Omental fat pad (tissue), 4 donors: ENCODE measurements at places on chromosomes 6 and 20.

DNA sequence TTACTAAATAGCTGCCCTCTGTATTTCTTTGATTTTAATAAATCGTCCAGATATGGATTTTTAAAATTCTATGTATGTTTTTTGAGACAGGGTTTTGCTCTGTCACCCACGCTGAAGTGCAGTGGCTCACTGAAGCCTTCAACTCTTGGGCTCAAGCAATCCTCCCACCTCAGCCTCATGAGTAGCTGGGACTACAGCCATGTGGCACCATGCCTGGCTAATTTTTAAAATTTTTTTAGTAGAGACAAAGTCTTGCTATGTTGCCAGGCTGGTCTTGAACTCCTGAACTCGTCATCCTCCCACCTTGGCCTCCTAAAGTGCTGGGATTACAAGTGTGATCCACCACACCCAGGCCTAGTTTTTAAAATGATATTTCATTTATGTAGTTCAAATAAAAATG is 47.4 kb upstream of the DDR1 start:
- no peak for DNase-seq

GRCh38 chr6:7195339-7196018 is 87.7 kb downstream of the RREB1 start:
- no peak for DNase-seq

GRCh38 chr20:23634985-23635767 is 2.6 kb downstream of the CST3 start:
- no peak for DNase-seq

GRCh38 chr6:170234419-170234818 is 56.5 kb downstream of the DLL1 start:
- DNase-seq: no peak

DNA sequence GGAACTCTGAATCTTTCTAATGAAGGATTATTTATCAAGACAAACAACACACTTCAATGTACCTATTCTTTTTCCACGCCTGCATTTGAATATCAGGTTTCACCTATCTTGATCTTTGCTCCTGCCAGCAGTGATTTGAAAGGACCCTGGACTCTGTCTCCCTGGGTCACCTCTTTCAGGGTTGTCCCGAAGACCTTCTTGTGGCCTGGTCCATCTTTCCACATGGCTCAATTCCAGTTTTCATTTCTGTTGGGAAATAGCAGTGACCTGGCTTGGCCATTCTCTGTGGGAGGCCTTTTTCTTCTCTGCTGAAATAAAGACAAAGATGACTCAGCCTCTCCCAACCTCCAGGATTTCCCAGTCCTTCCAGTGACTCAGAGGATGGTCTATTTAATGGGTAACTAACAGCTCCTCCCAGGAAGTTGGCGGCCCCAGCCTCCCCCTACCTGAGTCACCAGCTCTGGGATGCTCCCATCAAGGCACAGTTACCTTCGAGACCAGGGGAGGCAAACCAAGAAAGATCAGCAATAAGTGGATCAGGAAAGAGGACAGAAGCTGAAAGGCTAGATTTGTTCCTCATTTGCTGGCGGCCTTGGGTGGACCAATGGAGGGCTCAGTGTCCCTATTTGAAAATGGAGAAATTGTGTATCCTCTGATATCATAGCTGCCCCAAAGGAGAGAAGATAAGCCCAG is 120.2 kb upstream of the RNF24 start:
- DNase-seq: peak; percentile 62

- DNase-seq: no peak
These were observed 14.5 kb upstream of the SIRPG start for GRCh38 chr20:1671891-1672669.

DNA sequence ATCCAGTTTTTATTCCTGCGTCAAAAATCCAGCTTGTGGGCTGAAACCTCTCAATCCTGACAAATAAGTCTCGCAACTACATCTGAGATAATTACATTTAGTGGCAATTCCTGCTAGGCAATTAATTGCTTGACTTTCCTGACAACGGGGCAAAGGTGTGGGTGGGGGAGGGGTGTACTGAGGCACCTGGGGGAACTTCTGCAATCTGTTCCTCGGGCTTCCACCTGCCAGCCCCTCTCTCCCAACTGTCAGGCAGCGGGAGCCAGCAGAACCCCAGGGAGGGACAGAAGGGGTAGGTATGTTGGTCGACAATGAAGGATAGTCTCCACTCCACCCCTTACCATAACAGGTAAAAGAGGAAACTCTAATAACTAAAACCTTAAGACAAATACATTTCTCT is 6.8 kb downstream of the C6orf52 start:
- no peak for DNase-seq

DNA sequence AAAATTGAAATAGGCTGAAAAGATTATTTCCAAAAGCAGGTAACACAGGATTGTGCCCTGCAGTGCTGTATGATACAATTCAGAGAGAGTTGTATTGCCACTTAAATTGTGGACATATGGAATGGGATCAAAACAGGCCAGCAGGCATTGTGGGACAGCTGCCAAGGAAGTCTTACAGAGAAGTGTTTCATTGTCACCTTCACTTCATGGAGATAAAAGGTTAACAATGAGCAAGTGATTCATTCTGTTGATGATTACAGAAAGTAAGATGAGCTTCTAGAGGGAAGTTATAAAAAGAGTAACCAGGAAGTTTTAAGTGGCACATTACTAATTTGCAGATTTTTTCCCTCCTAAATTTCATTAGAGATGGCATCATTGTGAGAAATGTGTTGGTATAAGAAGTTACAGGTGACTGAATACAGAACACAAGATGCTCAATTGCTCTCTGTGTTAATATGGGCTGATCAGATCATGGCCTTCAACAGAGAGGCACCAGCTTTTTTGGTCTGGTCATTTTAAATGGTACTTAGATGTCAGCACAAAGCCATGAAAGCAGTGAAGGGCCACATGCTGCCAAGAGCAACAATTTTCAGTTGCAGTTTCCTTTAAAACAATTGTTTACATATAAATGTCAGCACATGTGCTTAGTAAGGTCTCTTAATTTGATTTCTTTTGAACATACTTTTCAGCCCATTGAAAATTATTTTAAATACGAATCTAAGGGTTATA is 402.5 kb upstream of the FKBP1C start:
- DNase-seq: no peak

GRCh38 chr6:20409427-20409971 is 7.8 kb downstream of the E2F3 start:
- no peak for DNase-seq

GRCh38 chr20:44483112-44483511 is 7.4 kb downstream of the TTPAL start:
- no peak for DNase-seq

- peak; percentile 50 for DNase-seq
These were observed 637 bp downstream of the MYLK4 start for GRCh38 chr6:2749969-2750600.

- DNase-seq: no peak
These were observed 24.1 kb upstream of the HINT3 start for GRCh38 chr6:125932451-125932795.

- peak; percentile 35 for DNase-seq
These were observed at the start of gene STX11 for GRCh38 chr6:144149894-144150709. Gene STX11, plus strand, starts transcription at chr6:144150517. Its CDS starts 36,111 bp downstream, at chr6:144186628.

DNA sequence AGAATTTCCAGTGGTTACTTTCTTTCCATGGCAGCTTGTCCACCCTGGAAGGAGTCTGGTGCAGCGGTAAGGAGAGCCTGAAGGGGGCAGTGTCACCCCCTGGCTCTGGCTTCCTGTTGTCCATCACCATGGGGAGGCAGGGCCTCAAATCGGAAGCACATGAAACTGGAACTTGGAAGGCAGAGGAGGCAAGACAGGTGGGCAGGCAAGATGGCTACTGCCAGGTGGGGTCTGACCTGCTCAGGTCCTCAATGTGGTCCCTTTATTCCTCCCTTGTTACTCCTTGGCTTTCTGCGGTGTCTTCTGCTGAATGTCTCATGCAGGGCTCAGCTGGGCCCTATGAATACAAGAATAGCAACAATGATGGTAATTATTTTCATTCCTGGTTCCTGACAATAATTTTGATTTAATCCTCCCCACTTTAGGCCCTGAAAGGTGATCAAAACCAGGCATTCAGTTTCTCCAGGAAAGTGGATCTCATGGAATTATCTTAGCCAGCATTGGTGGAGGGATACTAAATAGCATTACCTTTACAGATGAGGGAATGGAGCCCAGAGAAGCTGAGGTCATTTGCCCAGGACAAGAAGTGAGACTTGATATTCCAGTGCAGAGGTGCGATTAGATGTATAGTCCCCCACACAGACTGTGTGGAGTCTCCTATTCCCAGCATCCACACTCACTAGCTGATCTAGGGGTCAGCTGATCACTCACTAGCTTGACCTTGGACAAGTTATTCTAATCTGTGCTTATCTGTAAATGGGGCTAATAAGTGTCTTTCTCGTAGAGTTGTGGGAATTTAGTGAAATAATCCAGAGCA is 17.6 kb upstream of the SNAI1 start:
- DNase-seq: no peak

DNA sequence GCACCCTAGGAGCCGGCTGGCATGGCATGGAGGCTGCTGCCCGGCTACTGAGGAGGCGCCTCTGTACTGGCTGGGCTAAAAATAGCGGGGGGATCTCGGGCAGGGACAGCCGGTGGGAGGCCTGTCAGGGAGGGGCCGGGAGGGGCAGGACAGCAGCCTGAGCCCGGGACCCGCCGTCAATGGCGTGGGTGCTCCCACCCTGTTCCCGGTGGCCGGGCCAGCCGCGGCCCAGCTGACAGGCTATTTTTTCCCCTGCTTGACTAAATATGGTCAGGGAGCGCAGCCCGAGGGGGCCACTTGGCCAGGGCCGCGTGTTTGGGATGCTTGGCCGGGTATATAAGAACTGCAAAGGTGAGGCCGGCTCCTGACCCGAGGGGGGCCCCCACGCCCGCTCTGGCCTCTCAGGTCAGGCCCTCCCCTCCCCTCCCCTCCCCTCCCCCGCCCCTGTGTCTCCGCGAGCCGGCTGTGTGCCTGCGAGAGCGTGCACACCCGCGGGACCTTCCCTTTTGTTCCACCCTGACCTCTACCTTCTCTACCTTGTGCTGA is 74.4 kb upstream of the GATA5 start:
- DNase-seq: no peak

- no peak for DNase-seq
These were observed 228.6 kb upstream of the JARID2 start for GRCh38 chr6:15017261-15017660.

DNA sequence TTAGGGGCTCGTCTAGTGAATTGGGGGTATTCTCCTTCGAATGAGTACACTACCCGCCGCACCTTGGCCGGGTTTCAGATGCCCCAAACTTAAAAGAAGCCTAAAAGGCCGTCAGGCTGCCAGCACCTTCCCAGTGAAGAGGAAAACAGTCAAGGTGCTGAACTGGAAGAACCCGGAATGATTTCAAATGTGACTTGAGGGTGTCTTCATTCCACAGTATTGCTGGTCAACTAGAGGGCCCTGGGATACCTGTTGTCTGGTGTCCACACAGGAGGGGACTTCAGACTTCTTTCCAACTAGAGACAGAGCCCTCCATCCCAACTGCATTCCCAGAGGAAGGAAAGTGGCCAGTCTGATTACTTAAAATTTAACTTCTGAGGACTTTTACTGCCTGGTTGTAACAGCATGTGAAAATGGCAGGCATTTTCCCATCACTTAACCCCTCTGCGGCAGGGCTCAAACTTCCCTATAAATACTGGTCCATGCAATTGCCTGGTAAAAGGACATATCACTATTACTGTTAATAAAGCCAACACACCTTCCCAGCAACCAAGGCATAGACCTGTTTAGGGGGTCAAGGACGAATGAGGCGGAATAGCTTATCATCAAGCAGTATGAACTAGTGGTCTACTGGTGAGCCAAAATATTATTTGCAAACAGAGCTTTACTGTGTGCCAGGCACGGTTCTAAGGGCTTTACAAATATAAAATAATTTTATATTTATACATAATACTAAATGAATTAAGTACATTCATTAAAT is 651 bp upstream of the SAMHD1 start:
- no peak for DNase-seq

GRCh38 chr6:84897988-84898594 is 133.7 kb upstream of the TBX18 start:
- DNase-seq: no peak

DNA sequence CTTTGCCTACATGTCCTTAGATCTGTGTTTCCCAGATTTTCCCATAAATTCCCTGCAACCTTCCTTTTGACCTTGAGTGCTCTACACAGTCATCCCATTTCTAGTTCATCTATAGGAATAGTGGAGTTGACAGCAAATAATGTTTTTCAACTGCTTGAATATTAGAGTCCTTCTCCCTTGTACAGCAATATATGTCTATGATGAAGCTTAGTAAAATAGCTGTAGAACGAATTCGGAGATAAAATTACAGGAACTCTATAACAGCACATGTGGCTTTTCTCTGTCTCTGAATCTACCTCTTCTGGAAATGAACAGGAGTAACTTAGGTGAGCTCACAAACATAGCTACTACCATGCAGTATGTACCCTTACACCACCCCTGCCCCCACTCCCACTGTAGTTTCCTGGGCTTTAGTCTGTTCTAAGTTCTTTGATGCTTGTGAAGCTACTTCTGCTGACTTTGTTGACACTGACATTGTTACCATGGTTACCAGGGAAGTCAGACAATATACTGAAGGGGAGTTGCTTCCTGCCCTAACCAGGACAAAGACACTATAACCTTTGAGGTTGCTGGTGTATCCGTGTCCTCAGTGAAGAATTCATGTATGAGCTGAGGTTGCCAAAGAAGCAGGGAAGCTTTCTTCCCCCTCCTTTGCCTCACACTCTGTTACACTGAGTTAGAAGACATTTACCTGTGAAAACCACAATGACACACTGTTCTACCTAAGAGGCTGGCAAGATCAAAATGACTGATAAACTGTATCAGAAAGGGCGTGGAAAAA is 35.8 kb upstream of the SHLD1 start:
- DNase-seq: no peak

DNA sequence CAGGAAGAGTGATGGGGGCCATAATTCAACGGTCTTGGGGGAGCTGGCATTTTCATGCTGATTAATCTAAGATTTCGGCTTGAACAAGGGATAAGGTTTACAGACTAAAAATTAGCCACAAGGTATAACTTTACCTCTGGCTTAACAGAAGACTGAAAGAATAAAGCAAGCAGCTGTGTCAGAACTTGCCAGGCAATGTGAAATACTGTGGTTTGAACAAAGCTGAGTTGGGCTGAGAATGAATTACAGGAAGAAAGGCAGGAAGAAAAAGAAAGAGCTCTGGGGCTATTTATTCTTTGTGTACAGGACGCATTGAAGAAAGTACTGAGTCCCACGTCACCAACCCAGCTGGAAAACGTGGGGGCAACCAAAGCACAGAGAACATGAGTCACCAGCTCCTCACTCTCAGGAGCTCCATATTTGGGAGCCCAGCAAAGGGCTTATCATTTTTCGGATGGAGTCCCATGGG is 121.5 kb upstream of the NEDD9 start:
- no peak for DNase-seq

GRCh38 chr20:57936636-57937385 is 227.0 kb upstream of the PMEPA1 start:
- DNase-seq: no peak

- no peak for DNase-seq
These were observed 267.8 kb upstream of the IRAK1BP1 start for GRCh38 chr6:78599526-78599925.

- DNase-seq: no peak
These were observed 268.3 kb downstream of the CD109 start for GRCh38 chr6:73964241-73964854.
